HAP-1 (cell line): ENCODE measurements at places on chromosomes 6 and 20.

DNA sequence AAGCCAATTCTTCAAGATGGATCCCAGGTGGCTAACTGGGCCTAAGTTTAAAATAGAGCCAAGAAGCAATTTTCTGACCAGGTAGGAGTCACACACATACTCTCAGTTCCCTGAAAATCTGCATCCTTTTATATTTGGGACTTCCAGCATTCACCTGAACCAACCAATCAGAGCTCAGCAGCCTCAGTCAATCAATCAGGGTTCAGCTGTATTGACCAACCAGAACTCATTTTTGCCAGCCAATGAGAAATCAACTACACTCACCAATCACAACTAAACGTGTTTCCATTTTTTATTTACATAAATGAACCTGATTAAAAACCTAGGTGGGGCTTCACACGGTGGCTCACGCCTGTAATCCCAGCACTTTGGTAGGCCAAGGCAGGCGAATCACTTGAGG is 37.5 kb downstream of the SLC17A4 start:
- DNase-seq: no peak

DNA sequence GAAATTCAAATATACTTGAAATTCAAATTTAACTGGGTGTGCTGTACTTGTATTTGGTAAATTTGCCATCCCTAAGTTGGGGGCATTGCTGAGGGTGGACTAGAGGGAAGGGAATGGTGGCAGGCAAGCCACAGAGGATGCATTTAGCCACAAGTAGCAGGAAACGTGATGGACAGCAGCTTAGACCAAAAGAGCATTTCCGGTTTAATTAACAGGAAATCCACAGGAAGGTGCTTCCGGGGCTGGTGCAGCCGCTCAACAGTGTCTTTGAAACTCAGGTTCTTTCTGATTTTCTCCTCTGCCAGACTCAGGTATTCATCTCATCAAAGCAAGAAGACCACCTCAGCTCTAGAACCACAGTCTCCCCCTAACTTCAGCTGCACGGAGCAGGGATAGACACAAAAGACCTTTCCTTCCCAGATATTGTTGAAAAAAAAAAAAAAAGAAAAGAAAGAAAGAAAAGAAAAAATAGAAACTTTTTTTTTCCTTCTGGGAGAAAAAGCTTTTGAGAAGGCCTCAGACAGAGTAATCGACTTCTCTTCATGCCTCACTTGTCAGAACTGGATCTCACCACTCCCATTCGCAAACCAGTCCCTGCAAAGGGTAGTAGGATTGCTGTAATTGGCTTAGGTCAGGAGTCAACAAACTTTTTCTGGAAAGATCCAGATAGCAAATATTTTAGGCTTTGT is 8.0 kb upstream of the BCAS1 start:
- no peak for DNase-seq

DNA sequence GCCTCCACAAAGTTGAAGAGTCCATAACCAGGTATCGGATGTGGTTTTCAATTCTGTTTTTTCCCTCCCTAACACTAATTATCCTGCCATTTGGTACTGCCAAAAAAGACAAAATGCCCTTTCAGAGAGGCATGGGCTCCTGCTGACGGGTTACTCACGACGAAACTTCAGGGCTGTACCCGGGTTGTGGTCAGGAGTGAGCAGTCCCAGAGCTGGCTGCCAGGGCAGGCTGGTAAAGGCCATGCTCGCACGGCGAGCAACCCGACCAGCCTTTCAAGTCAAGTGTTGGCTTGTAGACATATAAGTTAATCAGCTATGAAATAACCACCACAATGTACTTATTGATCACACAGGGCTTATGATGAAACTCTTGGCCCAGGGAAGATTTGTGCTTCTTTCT is 152.5 kb downstream of the FOXC1 start:
- DNase-seq: no peak

DNA sequence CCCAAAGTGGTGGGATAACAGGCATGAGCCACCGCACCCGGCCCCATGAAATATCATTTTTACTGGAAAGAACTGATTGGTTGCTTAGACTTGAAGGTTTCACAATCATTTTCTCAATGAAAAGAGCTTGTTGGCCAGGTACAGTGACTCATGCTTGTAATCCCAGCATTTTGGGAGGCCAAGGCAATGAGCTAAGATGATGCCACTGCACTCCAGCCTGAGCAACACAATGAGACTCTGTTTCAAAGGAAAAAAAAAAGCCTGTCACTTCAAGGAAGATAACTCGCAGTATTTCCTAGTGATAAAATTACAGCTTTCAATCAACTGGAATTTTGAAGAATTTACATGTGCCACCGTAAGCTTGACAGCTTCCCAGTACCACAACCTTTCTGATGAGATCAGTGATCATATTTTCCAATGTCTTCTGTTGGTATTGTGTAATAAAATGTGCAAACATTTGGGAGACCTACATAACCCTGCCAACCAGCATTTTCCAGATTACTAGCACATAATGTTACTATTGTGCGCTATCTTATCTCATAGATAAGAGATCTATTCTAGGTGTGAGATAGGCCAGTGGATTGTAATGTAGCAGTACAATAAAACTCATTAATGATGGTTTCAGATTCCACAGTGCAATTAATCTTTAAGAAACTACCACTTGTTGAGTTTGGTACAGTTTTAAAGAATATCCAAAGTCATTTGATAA is 7.2 kb downstream of the PNLDC1 start:
- no peak for DNase-seq

DNA sequence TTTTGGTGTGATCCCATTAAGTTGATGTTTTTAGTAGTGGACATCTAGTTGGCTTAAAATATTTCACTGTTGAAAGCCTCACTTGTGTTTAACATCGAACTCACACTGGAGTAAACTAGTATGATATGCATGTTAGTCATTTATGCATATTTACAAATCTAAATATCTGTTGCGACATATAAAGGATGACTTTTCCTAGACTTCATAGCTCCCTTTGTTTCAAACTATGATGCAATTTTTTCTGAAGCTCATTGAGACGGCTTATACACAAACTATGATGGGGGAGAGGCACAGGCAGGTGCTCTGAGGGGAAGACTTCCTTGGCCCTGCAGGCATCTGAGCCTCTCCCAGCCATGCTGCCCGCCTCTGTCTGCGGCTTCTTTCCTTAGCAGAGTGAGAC is 11.8 kb upstream of the FOXC1 start:
- no peak for DNase-seq

GRCh38 chr6:18269253-18269652 is 4.9 kb upstream of the DEK start:
- no peak for DNase-seq

GRCh38 chr20:58128635-58129625 is 99.5 kb downstream of the ANKRD60 start:
- DNase-seq: no peak

DNA sequence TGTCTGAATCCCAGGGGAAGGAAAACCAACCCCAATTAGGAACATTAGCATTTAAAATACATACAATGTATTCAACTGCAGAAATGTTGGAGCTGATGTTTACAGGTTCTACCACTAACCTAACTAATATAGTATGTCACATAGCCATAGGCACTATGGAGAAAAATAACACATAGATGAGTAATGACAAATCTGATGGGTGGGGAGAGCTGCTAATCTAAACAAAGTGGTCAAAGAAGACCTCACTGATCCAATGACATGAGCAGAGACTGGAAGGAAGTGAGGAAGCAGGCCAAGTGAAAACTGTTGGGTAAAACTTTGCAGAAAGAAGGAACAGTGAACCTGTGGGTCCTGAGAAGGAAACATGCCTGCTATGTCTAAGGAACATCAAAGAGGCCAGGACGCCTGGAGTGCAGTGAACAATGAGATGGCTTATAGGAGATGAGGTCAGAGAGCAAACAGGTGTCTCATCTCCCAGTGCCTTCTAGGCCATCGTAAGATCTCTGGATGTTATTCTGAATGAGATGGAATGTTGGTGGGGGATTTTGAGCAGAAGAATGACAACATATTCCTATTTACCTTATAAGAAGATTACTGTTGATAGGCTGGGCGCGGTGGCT is 135.7 kb downstream of the ALDH8A1 start:
- no peak for DNase-seq

- DNase-seq: no peak
Measured at GRCh38 chr20:20637998-20638725, 74.3 kb downstream of the RALGAPA2 start.

DNA sequence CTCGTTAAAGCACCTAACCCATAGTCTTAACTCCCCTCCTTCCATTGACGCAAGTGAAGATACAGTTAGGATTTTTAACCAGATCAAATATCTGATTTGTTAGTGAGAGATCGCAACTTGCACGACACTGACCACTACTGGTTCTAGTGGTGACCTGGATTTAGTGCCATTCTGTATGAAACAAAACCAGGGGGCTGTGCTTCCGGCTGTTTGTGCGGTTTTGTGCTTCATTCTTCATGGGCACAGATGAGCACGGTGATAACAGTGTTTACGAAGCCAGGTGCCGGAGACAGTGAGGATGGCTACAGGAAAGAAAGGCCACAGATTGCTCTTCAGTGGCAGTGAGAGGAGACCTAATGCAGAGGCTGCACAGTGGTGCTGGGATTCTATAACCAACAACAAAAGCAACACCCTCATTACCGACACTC is 75.5 kb downstream of the NOL4L start:
- DNase-seq: no peak

DNA sequence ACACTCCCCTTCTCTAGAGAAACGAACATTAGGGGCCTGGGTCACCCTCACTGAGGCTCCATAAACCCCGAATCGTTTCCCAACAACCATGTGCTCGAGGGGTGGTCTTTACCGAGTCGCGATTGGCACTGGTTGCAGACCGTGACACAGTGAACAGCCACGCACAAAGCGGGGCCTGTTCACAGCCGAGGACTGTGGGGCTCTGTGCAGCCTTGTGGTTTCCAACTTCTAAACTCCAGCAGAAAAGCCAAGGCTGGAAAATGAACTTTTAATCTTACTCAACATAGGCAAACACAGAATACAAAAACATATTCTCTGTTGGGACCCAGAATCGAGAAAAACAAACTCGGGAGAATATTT is 19.0 kb downstream of the RRBP1 start:
- DNase-seq: no peak

DNA sequence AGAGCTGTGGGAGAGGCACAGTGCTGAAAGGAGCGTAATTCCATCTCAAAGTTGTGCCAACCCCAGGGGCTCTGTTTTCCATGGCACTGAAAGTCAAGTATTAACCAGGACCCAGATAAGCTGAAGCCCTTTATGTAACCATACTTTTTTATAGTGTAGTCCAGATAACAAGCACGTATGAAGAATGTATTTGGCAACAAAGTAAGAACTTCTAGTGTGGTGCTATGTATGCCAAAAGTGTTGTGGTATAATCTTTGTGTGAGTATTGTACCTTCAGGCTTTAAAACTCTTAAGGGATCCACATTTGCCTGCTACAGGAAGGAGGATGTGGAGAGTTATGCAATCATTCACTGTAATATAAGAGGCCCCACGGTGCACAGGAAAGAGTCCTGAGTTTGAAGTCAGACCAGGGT is 129.4 kb downstream of the IBTK start:
- DNase-seq: no peak

DNA sequence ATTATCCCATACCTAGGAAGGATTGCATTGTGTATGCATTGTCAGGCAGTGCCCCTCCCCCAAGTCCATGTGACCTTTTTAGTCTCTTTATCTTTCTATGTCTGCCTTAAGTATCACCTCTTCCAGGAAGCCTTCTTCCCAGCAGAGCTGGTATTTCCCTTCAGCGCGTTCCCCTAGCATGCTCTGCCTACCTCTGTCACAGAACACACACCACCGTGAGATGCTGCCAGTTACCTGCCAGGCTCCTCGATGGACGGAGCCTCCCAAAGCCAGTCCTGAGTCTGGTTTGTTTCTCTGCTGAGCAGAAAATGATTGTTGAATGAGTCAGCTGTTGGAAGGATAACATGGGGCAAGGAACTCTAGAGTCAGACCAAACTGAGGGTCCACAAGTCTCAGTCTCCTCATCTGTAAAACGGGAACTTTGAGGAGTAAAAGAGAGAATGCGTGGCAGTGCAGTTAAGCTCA is 11.3 kb upstream of the ZNF335 start:
- no peak for DNase-seq

DNA sequence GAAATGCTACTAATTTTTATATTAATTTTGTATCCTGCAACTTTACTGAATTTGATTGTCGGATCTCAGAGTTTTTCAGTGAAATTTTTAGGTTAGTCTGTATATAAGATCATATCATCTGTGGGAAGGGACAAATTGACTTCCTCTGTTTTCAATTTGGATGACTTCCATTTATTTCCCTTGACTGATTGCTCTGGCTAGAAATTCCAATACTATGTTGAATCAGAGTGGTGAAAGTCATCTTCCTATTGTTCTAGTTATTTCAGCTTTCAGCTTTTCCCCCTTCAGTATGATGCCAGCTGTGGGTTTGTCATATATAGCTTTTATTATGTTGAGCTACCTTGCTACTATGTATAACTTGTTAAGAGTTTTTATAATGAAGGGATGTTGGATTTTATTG is 771.2 kb downstream of the KIF16B start:
- DNase-seq: no peak

GRCh38 chr20:19727251-19727847 is 30.7 kb upstream of the RIN2 start:
- no peak for DNase-seq

GRCh38 chr6:163356324-163356723 is 58.2 kb upstream of the QKI start:
- no peak for DNase-seq

- no peak for DNase-seq
Measured at GRCh38 chr6:134729561-134729960, 220.3 kb downstream of the ALDH8A1 start.

DNA sequence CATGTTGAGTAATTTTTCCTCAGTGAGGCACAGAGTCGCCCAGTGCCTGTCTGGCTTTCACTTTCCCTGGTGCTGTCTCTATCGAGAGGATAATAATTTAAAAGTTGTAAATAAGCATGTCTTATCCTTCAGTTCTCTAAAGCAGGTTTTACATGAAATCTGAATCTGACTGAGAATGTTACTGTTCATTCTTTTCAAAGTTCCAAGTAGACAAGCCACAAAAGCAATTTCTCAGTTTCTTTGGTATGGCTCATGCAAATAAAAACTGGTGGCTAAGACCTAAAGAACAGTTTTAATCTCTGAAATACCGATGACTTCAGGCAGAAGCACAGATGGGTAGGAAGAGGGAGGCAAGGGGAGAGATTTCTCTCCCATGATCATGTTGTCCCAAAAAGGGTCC is 87.6 kb upstream of the GCM1 start:
- DNase-seq: no peak

DNA sequence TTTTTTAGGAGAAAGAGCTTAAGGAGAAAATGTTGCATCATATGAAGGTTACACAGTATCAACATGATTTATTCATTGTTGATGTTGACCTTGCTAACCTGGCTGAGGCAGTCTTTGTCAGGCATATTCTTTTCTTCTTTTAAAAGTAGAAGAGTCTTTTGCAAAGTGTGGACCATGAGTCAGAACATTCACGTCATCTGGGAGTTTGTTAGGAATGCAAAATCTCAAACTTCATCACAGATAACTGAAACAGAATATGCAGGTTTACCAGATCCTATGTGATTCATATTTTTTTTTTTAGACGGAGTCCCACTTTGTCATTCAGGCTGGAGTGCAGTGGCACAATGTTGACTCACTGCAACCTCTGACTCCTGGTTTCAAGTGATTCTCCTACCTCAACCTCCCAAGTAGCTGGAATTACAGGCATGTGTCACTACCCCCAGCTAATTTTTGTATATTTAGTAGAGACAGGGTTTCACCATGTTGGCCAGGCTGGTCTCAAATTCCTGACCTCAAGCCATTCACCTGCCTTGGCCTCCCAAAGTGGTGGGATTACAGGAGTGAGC is 530.4 kb upstream of the BTBD3 start:
- no peak for DNase-seq

- no peak for DNase-seq
Measured at GRCh38 chr6:136890194-136890839, 31.8 kb upstream of the SLC35D3 start.
